ENCODE measurements at places on chromosomes 7 and 10.

DNA sequence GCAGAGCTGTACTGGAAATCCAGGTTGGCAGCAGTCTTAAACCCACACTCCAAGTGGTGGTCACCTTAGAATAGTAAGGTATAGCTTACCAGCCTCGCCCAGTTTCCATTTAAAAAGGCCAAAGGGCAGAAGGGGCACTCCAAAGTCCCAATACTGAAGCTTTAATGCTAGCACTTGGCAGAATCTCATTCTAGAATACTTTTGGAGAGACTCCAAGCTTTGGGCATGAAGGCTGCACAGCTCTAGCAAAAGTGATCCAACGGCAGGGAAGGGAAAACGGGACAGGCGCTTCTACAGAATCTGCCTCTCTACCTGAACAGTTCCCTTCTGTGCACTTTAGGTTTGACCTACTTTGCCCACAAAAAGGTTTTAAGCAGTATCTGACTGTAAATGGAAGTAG, 19.7 kb downstream of the SMURF1 start:
- DNase-seq, result no peak

DNA sequence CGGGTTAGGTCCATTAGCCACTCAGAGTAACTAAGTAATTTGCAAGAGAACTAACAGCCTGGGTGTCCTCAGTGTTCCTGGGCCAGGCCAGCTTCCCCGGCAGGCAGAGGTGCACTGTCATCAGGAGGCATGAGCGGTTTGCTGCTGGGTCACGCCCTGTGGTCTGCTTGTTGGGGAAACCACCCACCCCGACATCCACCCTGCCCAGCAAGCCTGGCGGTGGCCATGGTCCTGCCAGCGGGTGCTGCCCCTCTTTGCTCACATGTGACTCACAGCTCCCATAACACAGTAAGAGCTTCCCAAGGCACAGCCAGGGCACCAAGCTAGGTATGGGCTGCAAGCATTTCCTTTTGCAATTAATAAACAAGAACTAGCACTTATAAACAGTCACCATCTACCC, 75.9 kb downstream of the RGS10 start:
- peak; percentile 51 for DNase-seq

DNA sequence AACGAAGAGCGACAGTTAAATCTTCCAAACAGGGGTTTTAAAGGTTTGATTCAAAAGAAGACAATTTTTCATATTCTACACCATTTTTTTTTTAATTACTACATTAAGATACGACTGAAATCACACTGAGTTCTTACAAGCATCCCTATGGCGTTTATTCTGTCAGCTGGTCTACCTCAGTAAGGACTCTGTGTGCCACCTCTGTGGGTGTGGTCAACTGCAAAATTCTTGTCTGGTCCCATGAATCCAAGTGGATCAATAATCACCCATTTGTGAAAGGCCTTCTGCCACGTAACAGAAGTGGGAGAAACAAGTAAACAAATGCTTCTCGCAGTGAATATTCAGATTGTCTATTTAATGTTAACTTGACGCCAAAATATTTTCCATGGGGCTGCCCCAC, 104.1 kb downstream of the GRB10 start:
- DNase-seq, result no peak

- no peak for DNase-seq
These were observed 68.6 kb upstream of the SYPL1 start for GRCh38 chr7:106180721-106181120.

DNA sequence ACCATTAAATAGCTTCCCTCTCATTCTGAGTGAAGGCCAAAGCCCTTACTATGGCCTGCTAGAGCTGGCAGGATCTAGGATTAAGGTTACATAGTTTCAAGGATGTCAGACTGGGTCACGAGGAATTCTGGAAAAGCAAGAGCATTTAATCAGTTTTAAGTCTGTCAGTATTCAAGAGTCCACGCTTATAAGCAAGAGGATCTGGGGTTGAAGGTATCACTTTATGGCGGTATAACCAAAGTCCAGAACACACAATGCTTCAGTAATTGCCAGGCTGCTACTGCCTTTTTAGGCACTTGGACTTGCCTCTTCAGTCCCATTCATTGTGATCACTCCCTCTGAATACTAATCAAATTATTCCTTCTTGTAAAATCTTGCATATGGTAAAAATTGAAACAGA, 101.0 kb downstream of the HBP1 start:
- no peak for DNase-seq

DNA sequence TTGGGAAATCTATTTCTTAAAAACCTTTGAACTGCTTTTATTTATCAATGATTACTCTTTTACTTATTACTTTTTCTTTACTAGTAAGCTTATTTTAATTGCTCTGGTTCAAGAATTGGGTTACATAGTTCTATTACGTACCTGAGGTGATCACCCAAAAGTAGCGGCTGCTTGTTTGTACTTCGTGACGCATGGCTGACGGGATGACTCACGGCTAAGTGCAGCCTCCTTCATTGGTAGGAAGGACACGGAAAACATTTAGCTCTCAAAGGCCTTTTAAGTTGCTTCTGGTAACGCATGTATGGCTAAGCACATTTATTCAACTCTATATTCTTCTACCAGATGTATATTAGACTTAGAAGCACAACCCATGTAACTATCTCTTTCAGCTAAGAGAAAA, 285.8 kb upstream of the SP4 start:
- DNase-seq, result no peak

DNA sequence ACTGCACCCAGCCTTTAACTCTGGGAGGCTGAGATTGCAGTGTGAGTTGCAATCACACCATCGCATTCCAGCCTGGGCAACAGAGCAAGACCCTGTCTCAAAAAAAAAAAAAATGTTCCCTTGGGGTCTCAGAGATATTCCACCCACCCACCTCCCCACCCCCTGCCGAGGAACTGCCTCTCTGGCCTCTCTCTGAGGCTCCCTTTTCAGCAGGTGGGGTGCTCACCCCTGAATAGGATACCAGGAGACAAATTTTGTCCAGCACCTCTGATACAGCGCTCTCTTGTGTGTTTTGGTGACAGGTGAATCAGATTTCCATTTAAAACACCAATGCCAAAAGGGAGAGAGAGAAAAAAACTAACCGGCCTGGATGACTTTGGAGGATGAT, 92.6 kb upstream of the KIF5B start:
- DNase-seq, result no peak

GRCh38 chr10:79274279-79275104, 72.8 kb upstream of the PPIF start:
- DNase-seq, result no peak

All from CD4-positive, alpha-beta T cell treated with Interleukin-17A for 4 hours (primary cell).